ENCODE measurements at places on chromosomes 1 and 21.

DNA sequence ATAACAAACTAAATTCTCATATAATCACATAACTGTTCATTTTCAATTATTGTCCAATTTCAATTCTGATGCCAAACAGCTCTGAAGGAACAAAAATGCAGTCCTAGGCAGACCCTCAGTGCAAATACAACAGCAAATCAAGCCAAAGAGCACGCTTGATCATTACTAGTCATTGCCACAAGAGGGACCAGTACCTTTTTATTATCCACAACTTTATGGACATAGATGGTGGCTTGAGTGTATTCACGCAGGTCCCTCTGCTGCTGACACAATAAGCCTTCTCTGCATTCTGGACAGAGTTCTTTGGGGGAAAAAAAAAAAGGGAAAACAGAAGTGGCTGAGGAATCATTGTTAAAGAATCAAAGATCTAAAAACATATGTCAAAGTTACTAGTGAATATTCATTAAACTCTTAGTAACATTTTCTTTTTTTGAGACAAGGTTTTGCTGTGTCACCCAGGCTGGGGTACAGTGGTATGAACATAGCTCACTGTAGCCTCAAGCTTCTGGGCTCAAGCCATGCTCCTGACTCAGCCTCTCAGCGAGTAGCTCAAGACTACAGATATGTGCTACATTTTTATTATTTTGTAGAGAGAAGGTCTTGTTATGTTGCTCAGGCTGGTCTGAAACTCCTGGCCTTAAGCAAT is 34.3 kb upstream of the RAP1GAP start:
- no peak for DNase-seq

DNA sequence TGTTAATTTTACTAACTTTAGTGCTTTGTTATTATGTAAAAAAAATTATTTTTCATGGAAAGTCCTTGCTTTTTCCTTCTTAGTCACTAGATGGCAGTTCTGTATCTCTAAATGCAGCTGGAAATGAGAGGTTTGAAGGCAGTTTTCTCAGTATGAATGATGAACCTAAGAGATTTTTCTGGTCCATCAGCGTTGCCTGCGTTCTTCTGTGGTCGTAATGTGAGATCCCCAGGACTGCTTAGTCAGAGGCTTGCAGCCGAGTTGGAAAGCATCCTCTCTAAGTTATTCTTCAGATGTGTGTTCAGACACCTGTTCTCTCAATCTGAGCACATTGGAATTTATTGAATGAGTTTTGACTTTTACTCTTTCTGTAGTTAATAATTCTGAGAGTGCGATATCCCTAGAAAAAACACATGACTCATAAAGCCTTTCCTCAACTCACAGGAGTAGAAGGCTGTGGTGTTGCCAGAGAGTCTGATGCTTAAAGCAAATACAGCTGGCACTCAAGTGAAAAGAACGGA is 99.3 kb downstream of the FMN2 start:
- DNase-seq = peak; percentile 73

DNA sequence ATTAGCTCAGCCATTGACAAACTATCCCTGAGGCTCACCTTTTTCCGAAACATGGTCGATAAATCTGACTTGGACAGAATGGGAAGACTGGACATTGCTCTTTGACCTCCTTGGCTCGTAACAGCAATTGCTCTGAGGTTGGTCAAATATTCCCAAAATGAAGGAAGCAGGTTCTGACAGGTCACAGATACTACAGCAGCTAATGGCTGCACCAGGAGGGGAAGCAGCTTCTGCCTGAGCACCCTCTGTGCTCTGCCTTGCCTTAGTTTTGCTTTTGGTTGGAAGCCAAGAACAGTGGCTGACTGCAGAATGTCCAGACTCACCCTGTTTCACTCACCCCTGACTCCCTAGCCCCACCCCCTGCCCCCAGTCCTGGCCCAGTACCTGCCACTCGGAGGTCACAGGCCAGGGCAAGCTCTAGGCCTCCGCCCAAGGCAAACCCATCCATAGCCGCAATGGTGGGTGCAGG is 15.4 kb downstream of the ECHDC2 start:
- no peak for DNase-seq

- no peak for DNase-seq
Measured at GRCh38 chr1:109523706-109524105, 14.2 kb upstream of the AMIGO1 start.

DNA sequence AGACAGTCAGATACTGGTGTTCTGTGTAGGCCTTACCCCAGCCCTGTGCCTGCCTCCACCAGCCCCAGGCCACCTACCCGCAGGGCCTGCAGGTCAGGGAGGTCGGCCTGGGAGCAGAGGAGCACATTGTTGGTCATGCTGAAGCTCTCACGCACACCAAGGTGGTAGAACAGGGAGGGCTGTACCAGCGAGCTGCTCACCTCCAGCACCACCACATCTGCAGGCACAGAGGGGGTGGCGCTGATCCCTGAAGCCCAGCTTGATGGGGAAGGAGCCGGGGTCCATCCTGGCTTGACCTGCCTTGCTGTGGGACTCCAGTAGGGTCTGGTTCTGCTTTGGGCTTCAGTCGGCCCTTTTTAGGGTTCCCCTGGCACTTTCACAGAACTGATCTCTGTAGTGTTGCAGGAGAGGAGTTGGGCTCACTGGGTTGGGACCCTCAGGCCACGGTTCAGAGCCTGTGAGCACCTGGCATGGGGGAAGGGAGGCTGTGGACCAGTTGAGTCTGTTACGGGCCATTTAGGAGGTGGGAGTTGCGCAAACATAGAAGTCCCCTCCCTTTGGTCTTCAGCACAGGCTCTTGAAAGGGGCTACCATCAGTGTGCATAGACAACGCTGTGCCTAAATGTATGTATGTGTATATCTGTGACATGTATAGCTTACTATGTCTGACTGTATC is 1.9 kb downstream of the MAP3K6 start:
- no peak for DNase-seq

DNA sequence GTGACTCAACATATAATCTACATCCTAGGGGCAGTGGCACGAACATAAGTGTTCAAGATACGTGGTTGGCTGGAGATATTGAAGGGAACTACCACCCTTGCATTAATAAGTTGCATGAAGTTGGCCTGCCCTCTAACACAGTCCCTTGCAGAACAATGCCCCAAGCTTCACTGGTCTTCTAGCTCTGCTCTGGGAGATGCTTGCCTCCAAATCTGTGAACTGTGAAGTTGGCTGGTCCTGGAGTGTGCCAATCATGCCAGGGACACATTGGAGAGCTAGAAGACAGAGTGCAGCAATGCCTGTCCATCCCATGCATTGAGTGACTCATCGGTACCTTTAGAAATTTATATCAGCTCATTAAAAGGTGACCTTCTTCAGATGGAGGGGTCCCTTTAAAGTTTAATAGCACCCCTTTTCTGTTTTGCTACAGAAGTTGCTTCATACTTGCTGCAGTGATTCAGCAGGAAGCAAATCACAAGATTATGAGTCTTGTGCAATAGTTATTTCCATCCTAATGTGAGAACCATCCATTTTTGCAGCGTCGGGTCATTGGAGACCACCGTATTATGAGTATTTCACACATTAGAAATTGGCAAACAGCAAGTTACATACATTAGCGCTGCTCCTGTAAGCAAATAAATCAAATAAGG is 55.2 kb upstream of the KAZN start:
- no peak for DNase-seq

DNA sequence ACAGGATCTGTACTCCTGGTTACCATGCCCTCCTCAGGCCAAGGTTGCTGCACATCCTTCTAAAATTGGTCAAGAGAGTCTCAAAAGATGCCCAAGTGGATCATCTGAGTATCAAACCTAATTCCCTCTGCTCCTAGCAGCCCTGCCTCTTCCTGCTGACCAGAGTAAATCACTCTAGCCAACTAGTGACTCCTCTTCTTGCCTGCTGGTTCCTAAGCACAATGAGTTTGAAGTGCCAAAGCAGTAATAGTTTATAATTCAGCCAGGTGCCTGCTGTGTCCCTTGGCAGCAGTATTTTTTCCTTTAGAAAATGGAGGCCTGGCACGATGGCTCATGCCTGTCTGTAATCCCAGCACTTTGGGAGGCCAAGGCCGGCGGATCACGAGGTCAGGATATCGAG is 137.9 kb upstream of the CAMK1G start:
- DNase-seq = no peak

GRCh38 chr1:211951856-211952255 is 83.5 kb downstream of the INTS7 start:
- no peak for DNase-seq

Data from right forelimb (tissue), 1 donor.